Choroid plexus epithelial cell (primary cell): ENCODE measurements at places on chromosomes 3 and 15.

- peak; percentile 64 for DNase-seq
Observed at GRCh38 chr15:90191794-90192509, 9.2 kb upstream of the SEMA4B start.

DNA sequence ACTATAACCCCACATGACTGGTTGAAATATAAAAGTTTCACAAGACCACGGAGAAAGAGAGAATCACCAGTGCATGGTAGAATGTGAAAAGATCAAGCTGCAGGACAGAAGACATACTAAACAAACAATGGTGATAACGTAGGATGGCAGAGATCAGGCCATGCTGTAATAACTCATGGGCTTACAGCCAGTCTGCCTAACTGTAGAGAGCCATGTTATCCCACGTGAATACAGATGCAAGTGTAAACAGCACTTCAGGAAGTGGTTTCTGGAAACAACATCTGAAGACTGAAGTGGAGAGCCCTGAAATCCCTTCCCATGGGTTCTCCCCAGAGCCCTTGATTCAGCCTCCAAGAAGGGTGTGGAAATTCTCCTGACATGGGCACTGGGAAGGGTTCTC, 103.2 kb upstream of the SLCO2A1 start:
- peak; percentile 72 for DNase-seq

DNA sequence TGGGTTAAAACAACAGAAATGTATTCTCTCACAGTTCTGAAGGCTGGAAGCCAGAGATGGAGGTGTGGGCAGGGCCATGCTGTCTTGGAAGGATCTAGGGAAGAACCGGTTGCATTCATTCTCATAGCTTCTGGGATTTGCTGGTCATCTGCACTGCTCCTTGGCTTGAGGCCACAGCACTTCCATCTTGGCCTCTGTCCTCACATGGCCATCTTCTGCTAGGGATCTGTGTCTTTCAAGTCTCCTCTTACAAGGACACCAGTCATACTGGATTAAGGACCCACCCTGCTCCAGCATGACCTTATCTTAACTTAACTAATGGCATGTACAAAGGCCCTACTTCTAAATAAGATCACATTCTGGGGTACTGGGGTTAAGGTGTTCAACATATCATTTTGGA, 47.7 kb downstream of the RPLP1 start:
- DNase-seq: no peak

GRCh38 chr3:49908373-49909199, 4.9 kb upstream of the MST1R start:
- peak; percentile 22 for DNase-seq

- no peak for DNase-seq
Observed at GRCh38 chr3:45000823-45001222, 24.8 kb downstream of the EXOSC7 start.

DNA sequence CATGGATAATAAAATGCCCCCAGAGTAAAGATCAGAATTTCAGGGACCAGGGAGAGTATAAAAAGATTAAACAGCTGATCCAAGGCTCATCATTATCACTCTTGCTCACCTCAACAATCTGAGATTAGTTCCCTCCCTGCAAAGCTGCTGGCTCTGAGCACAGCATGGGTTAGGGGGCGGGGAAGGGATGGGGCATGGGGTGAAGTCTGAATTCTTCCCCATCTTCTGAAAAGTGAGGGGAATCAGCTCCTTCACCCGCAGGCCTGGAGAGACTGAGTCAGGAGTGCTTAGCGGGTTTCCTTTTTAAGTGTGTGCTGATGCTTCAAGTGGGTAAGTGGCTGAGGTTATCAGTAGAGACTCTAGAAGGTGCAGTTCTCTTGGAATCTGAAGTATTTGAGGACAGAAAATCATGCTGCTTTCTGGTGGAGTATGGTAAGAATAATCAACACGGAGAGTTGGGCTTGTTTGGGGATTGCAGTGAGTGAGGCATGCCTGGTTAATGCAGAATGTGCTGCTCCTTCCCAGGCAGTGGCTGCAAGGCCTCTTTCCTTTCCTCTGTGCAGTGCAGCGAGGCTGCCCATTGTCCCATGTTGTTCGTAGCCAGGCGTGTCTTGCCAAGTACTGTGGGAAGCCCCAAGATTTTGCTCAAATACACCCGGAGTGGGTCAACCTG, 59.2 kb upstream of the TRAK1 start:
- DNase-seq: peak; percentile 69

DNA sequence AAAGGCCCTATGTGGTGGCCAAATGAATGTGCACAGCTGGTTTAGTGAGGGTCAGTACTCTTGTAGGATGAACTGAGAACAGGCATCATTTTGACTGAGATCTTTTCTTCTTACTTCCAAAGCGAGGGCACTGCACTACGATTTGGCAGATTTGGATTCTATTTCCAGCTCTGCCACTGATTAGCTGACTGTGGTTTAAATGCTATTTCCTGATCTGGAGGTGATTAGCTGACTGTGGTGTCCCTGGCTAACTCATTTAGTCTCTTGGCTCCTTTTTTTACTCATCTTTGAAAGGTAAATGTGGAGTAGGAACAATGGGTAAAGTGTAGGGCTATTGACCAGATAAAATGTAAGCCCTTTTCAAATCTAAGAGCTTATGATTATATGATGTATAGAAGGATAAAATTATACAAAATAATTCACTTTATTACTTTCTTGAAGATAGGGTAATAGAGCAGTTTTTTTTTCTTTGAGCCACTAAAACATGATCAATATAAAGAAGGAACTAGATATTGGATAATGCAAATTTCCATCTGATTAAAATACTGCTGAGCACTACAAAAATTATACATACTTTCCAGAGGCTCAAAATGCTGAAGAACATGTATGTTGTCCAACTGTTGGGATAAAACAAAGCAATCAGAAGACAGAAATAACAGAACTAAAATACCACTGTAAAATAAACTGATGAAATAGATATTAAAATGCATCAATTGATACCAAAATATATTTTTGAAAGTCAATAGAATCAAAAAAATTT, 39.7 kb upstream of the PLOD2 start:
- no peak for DNase-seq

GRCh38 chr3:184609476-184610244, 48.1 kb downstream of the EPHB3 start:
- DNase-seq: no peak
